ENCODE measurements at places on chromosomes 7 and 10.

DNA sequence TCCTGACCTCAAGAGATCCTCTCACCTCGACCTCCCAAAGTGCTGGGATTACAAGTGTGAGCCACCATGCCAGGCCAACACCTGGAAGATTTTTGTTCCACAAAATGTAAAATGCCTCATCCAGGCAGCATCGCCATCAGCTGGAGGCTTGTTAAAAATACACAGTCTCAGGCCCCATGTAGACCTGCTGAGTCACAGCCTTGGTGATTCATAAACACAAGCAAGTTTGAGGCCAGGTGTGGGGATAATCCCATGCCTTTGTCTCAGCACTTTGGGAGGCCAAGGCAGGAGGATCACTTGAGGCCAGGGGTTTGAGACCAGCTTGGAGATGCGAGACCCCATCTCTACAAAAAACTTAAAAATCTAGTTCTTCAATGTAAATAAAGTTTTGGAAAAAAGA lies 49.1 kb upstream of the FOXK1 start:
- no peak for DNase-seq

GRCh38 chr7:152661479-152661878 lies 14.5 kb downstream of the XRCC2 start:
- DNase-seq = no peak

GRCh38 chr10:131031346-131031745 lies 280.2 kb downstream of the TCERG1L start:
- DNase-seq = no peak

DNA sequence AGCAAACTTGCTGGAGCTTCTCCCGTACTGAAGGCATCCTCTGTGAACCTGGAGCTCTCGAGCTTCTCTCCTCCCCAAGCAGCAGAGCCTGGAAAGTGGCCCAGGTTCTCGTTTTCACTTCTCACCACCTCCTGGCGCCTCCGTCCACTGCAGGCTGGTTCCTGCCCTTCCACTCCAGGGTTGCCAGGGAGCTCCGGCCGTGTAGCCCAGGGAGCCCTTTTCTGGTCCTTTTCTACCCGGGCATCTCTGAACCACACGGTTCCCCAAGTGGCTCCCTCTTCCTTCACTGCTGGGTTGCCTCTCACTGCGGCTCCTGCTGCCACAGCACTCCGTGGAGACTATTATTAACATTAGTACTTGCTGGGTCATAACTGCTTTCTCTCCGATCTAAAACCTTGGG lies 208.6 kb upstream of the PPP2R2D start:
- DNase-seq = no peak

- no peak for DNase-seq
These were observed 250.0 kb downstream of the CDC14C start for GRCh38 chr7:49174396-49174795.

- DNase-seq = no peak
These were observed 82.2 kb downstream of the MET start for GRCh38 chr7:116754186-116754585.

DNA sequence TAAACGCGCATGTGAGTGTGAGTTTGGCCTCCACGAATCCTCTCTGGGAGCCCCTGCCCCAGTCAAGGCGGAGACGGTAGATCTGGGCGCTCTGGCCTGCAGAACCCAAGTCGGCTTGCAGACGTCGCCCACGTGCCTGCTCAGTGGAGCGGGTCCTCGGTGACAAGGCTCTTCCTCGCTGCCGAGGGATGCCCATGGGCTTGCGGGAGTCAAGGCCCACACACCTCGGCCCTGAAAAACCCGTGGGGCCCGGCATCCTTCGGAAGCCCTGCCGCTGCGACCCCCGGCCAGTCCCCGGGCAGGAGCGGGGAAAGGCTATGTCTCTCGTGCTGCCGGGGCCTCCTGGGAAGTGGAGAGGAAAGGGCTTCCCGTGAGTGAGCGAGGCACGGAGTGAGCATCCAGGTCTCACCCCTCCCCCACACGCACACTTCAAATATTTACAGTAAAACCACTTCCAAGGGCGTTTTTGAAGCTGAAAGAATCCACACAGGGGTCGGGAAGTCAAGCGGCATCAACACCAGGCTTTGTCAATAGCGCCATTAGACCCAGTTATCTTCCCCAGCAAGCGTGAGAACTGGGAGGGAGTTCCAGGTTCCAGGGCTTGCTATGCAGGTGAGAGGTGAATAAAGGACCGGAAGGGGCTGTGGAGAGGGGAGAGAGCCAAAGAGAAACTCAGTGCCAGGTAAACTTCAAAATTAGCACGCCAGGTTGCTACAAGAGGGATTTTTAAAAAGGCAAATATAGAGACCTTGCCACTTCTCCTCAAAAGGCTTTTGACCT lies 1.1 kb upstream of the MNX1 start:
- no peak for DNase-seq

GRCh38 chr7:157493776-157494175 lies 157.0 kb downstream of the DNAJB6 start:
- DNase-seq = no peak

DNA sequence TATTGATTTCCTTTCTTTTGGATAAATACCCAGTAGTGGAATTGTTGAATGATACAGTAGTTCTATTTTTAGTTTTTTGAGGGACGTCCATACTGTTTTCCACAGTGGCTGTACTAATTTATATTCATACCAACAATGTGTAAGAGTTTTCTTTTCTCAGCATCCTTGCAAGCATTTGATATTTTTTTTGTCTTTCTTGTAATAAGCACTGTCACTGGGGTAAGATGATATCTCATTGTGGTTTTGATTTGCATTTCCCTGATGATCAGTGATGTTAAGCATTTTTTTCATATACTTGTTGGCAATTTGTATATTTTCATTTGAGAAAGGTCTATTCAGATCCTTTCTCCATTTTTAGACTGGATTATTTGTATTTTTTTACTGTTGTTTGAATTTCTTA lies 308.7 kb downstream of the PTEN start:
- DNase-seq = no peak

DNA sequence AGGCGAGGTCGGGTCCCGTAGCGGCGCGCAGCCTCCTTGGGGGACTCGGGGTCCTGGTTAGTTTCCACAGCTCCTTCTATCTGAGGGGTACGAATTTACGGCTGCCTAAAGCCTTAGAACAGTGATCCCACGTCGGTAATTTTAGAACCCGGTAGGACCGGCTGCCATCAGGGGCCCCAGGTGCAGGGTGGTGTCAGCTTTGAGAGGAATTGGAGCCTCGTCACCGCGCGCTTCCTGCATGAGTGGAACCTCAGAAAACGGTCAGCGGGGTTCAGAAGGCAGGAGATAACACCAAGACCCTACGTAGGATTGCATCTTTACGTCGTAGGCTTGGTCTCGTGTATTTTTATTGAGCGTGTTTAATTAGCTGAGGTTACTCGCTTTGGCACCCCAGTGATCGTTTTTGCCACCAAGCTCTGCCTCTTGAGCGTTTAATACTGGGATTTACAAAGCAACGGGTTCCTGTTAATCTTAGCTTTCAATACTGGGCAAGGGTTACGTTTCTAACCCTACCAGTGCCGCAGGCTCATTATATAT lies 443 bp downstream of the RNF32 start:
- DNase-seq = peak; percentile 68

GRCh38 chr7:74498996-74499834 lies 45.5 kb downstream of the GTF2IRD1 start:
- DNase-seq = no peak

GRCh38 chr10:131577178-131577555 lies 265.6 kb upstream of the TCERG1L start:
- DNase-seq = no peak

- DNase-seq = peak; percentile 4
These were observed 20.4 kb downstream of the ZNF775 start for GRCh38 chr7:150399421-150400007.

DNA sequence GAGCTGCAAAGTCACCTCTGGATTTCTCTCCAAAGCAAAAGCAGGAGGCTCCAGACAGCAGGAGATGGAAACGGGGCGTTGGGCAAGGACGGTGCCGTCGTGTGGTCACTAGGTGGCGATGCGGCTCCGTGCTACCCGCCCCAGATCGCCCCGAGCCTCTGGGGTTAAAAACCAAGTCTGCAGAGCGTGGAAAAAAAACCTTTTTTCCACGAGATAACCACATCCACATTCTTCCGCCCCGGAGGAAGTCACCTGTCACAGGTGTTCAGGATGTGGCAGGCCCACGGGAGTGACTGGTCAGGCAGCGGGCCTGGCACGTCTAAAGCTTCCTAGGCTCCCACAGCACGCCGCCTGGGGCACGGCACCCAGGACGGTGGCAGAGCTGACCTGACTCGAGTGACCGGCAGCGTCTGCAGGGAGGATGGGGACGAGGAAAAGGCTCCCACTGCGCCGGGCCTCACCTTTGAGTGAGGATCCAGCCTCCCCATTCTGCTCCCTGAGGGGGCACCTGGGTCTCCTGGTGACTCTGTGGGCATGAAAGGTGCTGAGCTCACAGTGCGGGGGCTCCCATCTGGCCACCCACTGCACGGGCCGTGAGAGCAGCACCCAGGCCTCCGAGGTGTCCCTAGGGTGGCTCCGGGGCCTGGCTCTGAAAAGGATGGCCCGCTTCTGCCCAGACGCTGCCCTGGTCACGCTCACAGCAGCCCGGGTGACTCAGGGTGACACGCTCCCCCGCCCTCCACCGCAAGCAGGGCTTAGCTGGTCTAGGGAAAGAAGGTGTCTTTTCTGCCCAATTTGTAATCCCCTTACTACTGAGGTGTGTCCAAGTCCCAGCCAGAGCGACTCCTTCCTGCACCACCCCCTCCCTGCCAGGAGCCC lies 71.3 kb upstream of the TNRC18 start:
- peak; percentile 76 for DNase-seq

GRCh38 chr7:133770863-133771492 lies 356.2 kb upstream of the LRGUK start:
- DNase-seq = no peak

DNA sequence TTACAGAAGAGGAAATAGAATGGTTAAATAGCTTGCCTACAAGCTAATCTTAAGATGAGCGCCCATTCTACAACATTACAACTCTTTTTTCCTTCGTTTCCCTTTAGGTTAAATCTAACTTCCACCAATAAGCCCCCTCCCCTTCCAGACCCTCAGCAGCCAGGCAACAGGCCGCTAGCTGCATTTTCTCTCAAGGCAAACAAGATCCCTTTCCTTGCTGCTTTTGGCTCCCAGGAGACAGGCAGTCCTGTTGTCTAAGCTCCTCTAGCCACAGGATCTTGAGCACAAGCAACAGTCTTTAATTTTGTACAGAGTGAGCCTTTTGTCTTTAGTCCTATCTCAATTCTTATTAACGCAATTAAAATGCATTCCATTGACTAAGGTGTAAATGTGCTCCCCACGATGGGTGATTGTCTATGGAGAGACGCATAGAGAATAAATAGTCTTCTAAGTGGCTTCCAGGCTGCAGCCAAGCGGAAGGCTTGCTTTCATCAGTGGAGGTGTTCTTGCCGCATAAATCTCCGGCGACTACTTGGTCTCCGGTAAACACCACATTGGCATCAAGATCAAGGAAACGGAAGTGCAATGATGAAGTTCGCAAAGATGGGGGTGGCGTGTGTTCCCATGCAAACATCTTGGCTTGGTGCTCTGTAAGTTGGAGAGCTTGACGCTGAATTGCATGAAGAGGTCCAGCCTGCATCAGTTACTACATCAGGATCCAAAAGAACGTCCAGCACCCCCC lies 181.9 kb upstream of the LYZL2 start:
- DNase-seq = no peak

- no peak for DNase-seq
These were observed 243.0 kb upstream of the GLI3 start for GRCh38 chr7:42479816-42480633.

- no peak for DNase-seq
These were observed 80.2 kb downstream of the FAM241B start for GRCh38 chr10:69710008-69710888.
